ENCODE measurements at places on chromosomes 2 and 18.

DNA sequence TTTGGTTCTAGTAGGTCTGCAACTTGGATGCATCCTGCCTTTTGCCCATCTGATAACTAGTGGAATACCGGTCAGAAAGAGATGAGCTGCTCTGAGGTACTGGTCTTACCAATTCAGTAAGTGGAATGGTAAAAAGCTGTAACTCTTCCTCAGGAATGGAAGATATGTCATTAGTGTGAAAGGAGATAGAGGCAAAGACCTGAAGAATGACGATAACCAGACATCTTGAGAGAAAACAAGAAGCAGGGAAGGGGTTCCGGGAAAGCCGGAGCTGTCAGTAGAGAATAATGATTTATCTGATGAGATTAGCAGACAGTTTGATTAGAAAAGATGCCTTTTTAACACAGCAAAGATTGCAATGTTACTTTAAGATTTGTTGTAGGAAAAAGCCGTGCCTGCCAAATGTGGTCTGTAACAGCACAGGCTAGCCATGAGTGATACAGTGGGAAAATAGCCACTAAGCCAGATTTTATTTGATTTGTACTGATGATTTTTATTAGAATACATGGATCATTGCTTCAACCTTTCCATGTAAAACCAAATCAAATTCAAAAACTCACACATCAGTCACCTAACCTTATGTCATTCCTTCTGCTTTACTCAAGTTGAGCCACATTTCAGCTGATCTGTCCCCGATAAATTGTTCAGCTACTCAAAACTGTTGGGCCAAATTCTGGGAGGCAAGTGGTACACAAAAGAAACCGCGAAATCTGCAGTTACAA is 110.0 kb downstream of the TCF4 start:
- no peak for DNase-seq

DNA sequence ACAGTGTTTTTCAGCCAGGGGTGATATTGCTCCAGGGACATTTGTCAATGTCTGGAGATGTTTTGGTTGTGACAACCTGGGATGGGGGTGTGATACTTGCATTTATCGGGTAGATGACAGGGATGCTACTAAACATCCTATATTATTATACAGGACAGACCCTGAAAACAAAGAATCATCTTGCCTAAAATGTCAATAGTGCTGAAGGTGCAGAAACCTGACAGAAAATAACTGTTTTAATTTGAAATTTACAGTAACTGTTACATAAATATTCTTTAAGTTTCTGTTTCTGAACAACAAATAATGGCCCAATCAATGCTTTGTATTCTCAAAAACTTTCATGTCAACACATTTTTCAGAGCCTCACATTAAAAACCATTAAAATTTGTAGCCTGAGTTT is 2.0 kb downstream of the IL36A start:
- DNase-seq, result no peak

DNA sequence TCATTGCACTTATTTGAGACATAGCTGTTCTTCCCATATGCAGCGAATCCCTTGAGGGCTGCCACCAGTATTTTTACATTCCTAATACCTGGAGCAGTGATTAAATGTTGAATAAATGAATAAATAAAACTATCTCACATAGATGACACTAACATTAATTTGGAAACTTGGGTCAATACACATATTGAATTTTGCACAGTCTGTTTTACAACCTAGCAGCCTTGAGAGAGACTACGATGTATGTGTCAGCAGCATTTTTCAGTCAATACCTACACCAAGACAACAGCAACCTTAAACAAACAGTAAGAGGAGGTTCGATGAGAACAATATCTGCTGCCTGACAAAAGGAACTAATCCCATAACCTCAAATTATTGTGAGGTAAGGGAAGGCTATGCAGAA is 53.4 kb downstream of the NBAS start:
- DNase-seq, result no peak

DNA sequence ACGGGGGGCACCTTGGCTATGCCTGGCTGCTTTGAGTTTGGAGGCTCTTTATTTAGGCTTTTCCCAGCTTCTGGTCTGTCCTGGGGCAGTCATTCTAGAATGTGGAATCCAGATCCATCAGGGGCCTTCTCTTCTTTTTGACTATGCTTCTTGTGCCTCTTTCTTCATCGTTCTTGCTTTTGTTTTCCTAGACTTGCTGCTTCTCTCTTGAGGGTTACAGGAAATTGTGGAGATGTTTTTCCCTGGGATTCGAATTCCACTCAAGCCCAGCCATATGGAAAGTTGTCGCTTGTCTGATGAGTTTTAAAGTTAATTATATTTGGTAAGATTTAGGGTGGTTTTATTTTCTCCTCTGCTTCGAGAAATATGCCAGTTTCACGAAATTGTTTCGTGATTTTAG is 2.4 kb downstream of the GLI2 start:
- DNase-seq, result no peak

DNA sequence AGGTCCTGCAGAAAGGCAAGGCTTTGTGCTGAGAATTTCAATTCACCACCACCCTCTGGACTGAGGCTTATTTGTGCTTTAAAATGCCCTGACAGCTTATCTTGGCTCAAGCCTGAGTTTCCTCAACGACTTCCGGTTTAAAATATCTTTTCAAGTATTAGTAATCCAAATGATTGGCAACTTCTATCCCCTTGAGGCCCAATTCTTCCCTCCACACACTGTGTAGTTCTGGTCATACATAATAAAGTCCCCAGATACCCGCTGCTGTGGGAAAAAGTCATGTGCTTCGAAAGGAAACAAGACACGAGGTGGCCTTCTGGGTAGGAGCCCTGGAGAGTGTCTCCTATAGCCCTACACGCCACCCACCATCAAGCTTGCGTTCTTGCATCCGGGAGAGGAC is 393.4 kb downstream of the ALK start:
- no peak for DNase-seq

DNA sequence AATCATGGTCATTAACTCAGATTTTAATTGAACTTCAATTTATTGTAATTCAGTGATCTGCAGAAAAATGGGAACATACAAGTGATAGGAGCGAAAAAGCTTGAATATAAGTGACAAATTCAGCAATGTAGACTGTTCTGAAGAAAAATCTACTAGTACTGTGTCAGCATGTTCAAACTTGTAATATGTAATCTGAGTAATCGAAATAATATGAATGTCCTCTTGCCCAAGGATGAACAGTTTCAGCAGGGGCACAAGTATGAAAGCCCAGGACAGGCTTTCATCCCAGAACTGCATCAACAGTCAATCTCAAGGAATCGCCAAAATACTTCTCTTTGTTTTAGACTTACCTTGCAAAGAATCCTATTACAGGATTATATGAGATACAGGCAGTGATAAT is 1110.5 kb downstream of the LRP1B start:
- no peak for DNase-seq

- no peak for DNase-seq
Observed at GRCh38 chr2:241083091-241083415, 19.0 kb downstream of the MTERF4 start.

DNA sequence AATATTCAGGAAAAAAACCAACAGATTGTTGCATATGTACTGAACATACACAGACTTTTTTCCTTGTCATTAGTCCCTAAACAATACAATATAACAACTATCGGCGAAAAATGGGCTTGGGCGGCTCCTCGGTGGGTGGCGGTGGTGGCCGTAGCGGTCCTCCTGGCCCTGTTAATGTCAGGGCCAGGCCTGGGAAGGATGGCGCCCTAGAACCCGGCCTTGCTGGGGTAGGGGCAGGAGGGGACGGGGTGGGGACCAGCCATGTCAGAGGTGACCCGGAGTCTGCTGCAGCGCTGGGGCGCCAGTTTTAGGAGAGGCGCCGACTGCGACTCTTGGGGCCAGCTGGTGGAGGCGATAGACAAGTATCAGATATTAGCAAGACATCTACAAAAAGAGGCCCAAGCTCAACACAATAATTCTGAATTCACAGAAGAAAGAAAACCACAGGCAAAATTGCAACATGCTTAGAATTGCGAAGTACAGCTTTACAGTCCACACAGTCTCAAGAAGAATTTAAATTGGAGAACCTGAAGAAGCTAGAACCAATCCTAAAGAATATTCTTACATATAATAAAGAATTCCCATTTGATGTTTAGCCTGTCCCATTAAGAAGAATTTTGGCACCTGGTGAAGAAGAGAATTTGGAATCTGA is 36.5 kb downstream of the ROCK2 start:
- DNase-seq, result no peak
